Stimulated activated CD8-positive, alpha-beta memory T cell treated with anti-CD3 and anti-CD28 coated beads, Interleukin-2, amount 100 ng/mL, for 1 hour (primary cell): ENCODE measurements at places on chromosomes 4 and X.

GRCh38 chrX:66074920-66075879, 35.3 kb upstream of the VSIG4 start:
- no peak for DNase-seq

- no peak for DNase-seq
These were observed 10.8 kb upstream of the NR3C2 start for GRCh38 chr4:148452970-148453369.

DNA sequence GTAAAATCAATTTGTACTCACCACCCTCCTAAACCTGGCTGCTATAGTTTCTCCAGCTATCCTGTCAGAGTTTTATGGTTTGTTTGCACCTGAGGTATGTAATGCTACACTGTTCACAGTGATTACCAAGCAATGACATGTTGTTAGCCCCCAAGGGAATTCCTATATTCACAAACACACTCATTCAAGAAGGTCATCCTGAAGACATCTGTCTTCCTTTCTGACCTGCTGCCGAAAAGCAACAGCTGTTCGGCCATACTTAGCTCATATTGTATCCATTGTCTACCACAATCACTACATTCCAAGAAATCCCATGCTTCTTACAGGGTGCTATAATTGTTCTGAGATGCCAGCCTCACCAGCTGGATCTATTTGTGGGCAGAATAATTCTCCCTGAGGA, 160.1 kb upstream of the GYPA start:
- no peak for DNase-seq

GRCh38 chr4:7872264-7872771, 67.3 kb downstream of the AFAP1 start:
- DNase-seq: no peak

GRCh38 chrX:118513120-118513898, 17.7 kb downstream of the DOCK11 start:
- DNase-seq: no peak

- DNase-seq: no peak
These were observed 10.5 kb upstream of the RTL5 start for GRCh38 chrX:72142094-72142793.

- DNase-seq: no peak
These were observed 51.5 kb downstream of the WNK3 start for GRCh38 chrX:54306379-54306778.

GRCh38 chr4:38154681-38155588, 194.7 kb downstream of the PTTG2 start:
- DNase-seq: no peak

GRCh38 chr4:124977045-124977444, 264.5 kb upstream of the ANKRD50 start:
- DNase-seq: no peak

DNA sequence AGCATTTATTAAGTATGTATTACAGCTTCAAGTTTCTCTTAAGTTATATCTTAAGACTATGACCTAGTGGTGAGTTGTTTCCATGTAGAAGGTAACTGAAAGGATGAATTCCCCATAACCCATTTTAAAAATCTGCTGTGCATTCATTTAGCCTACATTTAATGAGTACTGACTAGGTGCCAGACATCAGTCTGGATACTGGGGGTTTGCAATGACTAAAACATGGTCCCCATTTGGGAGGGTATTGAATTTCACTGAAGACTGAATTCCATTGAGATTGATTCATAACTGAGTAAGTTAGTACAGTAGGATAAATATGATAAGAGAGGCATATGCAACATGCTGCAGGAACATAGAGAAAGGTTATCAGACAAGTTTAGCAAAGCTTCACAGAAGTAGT, 241.5 kb downstream of the FRAS1 start:
- no peak for DNase-seq

DNA sequence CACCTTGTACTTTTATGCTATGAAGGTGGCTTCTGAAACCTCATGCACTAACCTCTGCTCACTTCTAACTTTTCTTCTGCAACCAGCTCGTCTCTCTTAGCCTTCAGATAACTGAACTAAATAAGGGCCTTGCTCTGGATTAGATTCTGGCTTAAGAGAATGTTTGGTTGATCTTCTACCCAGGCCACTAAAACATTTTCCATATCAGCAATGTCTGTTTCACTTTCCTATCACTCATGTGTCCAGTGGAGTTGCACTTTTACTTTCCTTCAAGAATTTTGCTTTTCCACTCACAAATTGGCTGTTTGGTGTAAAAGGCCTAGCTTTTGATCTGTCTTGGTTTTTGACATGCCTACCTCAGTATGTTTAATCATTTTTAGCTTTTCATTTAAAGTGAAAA, 105.8 kb downstream of the KCTD8 start:
- no peak for DNase-seq

DNA sequence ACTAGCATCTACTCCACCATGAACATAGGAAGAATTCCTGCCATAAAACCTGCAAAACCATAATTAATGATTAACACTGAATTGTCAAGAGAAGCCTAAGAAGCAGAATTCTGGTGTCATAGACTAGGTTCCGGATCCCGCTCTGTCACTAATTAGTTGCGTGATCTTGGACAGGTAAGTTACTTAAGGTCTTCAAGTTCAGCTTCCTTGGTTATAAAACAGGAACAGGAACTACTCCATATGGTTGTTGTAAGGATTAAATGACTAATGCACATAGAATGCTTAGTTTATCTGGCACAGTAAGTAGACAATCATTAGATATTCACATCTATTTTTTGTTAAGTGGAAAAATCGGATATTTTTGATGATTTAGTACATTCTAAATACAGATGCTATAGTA, 14.3 kb downstream of the G3BP2 start:
- no peak for DNase-seq

GRCh38 chr4:162761965-162762364, 404.7 kb downstream of the NAF1 start:
- DNase-seq: no peak

DNA sequence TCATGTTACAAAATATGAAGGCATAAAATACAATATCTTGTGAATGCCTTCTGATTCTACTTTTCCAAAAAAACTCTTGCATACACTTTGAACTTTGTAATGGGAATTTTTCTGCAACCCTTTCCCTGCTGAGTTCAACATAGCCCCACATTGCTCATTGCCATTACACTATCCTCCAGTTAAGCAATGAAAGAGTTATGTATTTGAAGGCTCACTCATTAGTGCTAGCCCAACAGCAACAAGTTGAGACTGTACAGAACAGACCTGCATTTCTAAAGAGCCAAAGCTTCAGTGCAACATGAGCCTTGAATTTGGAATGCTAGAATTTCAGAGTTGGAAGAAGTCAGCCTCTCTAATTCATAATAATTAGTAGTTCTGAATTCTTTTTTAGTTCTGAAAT, 44.4 kb upstream of the STAG2 start:
- DNase-seq: no peak

DNA sequence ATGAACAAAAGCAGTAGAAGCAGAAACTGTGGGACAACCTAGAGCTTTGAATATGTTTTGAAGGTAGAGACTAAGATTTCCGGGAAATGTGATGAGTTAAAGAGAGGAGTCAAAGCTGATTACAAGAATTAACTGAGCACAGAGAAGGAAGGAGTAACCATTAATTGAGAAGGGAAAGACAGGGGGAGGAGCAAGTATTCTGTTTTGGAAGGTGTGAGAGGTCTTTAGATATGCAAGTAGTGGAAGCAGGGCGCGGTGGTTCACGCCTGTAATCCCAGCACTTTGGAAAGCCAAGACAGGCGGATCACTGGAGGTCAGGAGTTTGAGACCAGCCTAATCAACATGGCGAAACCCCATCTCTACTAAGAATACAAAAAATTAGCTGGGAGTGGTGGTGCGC, 171.5 kb downstream of the FSTL5 start:
- no peak for DNase-seq

- DNase-seq: no peak
These were observed 103.6 kb downstream of the RTL3 start for GRCh38 chrX:78555401-78555980.

DNA sequence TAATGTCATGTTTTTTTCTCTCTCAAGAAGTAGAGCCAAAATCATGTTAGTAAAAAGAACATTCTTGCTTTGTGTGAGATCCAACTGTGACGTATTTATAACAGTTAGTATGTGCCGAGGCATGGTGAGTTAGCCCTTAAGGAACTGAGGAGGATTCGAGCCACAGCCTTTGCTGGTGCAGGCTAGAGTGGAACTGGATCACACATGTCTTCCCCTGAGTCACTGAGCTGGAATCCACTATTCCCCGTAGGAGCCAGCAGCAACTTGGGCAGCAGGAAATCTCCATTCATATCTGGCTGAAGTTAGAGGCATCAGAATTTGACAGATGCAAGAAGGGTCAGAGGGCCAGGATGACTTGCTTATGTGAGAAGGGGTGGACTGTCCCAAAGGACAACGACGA, 144.6 kb upstream of the KIT start:
- no peak for DNase-seq

GRCh38 chr4:177393236-177393635, 49.0 kb downstream of the AGA start:
- no peak for DNase-seq

DNA sequence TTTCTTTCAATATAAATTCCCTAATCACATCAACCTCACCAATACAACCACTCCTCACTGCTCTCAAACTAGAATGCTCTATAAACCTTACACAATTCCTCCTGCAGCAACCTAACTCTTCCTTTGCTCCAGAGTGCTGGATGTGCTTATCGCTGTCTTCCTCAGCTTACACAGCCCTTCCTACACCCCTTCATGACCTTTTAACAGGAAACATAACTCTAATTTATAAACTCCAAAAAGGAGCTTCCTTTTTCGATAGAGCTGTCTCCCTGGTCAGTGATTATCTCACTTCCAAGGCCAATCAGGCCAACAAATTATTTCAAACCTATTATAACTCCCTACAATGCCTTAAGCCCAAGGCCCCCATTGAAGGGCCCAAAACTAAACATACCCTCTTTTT, 78.8 kb downstream of the COQ2 start:
- no peak for DNase-seq

DNA sequence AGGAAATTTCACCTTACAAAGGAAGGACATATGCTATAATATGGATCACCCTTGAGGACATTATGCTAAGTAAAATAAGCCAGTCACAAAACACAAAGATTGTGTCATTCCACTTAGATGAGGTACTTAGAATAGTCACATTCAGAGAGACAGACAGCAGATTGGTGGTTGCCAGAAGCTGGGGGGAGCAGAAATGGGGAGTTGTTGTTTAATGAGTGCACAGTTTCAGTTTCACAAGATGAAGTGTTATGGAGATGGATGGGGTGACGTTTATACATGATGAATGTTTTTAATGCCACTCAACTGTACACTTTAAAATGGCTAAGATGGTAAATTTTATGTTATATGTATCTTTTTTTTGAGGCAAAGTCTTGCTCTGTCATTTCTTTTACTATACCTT, 14.8 kb upstream of the SPON2 start:
- no peak for DNase-seq

DNA sequence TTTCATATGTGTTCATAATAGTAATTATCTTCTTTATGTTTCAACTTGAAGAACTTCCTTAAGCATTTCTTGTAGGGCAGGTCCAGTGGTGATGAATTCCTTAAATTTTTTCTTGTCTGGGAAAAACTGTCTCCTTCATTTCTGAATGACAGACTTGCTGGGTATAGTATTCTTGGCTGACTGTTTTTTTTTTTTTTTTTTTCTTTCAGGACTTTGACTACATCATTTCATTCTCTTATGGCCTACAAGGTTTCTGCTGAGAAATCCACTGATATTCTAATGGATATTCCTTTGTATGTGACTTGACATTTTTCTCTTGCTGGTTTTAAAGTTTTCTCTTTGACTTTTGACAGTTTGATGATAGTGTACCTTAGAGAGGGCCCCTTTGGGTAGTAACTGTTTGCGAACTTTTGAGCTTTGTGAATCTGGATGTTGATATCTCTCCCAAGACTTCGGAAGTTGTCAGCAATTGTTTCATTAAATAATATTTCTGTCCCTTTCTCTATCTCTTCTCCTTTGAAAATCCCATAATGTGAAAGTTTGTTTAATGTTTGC, 54.2 kb downstream of the EDA start:
- no peak for DNase-seq

- DNase-seq: no peak
These were observed 51.6 kb upstream of the PRDM8 start for GRCh38 chr4:80145739-80146138.

- no peak for DNase-seq
These were observed 238.8 kb downstream of the CBR4 start for GRCh38 chr4:168771251-168771650.

DNA sequence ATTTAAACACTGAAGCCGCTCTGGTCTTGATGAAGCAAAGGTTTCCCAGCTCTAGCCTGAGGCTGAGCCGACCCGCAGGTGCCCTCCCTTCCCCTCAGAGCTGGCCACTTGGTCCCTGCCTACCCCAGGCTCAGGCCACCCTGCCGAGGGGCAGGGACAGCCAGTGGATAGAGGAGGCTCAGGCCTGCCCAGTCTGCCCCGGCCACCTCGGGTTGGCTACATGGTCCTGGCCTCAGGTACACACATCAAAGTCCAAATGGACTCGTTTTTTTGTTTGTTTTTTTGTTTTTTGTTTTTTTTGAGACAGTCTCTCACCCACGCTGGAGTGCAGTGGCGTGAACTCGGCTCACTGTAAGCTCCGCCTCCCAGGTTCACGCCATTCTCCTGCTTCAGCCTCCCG, 23.8 kb downstream of the TACC3 start:
- no peak for DNase-seq

- no peak for DNase-seq
These were observed 188.4 kb upstream of the ANK2 start for GRCh38 chr4:112860830-112861690.

DNA sequence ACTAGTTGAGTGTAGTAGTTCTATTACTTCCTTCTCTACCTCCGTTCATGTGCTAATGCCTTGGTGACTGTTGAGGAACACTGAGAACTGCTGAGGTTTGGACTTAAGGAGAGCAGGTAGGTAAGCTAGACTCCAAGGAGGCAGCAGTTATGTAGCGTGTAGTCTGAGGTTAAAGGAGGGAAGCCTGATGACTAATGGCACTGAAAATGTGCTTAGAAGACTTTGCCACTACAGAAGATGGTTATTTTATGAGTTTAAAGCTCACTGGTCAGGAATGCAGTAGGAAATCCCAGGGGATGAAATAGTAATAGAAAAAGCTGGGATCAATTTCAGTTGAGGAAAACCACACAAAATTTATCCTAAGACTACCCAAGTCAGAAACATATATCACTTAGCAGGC, 1077.3 kb downstream of the RAPGEF2 start:
- no peak for DNase-seq

GRCh38 chr4:165398570-165398969, 19.8 kb downstream of the CPE start:
- no peak for DNase-seq

DNA sequence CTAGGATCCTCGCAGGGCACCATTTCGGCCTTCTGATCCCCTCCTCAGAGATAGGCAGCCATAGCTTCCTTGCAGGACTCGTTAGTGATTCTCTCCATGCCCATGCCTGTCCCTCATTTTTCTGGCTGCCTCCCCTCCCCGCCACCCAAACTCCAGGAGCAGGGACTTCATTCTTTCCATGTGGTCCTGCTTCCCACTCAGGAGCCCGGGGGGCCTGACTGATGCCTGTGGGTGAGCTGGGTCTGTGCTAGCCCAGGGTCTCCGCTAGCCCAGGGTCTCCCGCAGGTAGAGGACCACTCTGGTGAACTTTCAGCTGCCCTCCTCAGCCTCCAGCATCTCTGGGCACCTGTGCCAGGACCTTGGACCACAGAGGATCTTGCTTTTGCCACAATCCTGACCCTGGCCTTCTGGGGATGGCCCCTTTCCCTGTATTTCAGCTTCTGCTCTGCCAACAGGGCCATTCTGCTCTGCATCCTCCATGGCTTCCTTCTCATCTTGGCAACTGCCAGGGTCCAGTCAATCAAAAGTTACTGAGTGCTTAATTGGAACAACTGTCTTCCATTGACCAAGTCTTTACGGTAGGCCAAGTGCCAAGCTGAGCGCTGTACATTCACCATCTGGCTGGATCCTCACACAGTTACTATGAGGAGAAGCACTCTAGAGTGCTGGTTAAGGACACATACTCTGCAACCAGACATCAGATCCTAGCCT, 152.2 kb downstream of the EFNB1 start:
- DNase-seq: no peak
